ENCODE measurements at places on chromosomes 6 and 20. TPM values are rescaled to one million over a fixed set of nuclear protein-coding genes. Genes with fewer than 3 reads are reported as not detected.
A peak's percentile ranks its signal among the peaks of the same experiment; 100 is the strongest.

- no peak for DNase-seq
Observed at GRCh38 chr20:23065266-23066201, 16.1 kb upstream of the THBD start.

GRCh38 chr20:25057234-25058050 lies 497 bp downstream of the ACSS1 start:
- no peak for DNase-seq

DNA sequence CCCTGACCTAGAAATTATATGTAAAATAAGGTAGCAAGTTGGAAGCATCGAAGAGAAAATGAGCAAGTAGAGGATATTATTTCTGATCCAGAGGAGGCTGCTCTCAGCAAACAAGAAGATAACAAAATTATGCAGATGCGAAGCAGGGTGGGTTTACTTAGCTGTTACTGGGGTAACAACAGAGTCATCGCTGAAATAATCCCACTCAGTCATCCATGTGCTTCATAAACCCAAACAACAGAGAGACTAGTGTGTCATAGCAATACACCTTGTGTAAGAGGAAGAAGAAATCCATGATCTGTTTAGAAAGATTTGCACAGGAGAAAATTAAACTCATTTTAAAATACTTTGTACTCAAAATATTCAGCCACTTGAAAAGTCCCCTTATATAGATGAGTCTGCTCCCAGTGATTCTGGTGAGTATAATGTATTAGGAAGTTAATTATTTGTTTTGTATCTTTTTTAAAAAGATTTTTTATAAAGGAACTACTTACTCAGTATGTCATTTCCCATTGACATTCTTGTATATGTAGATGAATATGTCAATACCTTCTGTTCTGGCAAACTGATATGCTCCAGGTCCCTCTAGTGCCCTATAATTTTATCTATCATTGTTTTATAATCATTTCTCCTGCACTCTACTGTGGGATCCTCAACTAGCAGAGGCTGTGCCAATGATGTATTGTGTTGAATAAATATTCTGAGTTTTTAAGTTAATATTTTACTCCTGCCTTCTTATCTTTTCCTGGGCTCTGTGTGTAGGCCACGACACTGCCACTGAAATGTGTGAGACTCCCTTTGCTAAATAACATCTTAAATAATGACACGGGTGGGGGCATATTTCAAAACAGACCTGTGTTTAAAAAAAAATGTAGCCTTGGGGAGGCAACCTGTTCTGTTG lies 8.6 kb upstream of the HIVEP2 start:
- DNase-seq: no peak

DNA sequence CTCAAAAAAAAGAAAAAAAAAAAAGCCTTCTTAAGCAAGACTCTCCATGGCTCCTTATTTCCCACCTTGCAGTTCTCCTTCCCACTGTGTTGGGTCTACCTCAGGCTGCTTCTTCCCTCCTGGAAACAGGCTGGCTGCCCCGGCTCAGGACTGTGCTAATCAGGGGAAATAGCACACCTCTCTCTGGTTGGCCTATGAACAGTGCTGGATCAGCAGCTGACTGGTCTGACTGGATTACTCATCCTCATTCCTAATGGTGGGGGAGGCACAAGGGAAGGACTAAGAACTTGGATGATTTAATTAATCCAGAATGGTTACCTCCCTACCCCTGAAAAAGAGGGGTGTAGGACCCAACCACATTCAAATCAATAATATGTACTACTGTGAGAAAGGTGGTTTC lies 3.9 kb upstream of the SRSF3 start:
- peak; percentile 82 for DNase-seq

The SMIM26 gene
- 65.9 TPM for total RNA-seq

All from mesenteric fat pad (tissue), 1 donor.